ENCODE measurements at places on chromosomes 4 and X.

DNA sequence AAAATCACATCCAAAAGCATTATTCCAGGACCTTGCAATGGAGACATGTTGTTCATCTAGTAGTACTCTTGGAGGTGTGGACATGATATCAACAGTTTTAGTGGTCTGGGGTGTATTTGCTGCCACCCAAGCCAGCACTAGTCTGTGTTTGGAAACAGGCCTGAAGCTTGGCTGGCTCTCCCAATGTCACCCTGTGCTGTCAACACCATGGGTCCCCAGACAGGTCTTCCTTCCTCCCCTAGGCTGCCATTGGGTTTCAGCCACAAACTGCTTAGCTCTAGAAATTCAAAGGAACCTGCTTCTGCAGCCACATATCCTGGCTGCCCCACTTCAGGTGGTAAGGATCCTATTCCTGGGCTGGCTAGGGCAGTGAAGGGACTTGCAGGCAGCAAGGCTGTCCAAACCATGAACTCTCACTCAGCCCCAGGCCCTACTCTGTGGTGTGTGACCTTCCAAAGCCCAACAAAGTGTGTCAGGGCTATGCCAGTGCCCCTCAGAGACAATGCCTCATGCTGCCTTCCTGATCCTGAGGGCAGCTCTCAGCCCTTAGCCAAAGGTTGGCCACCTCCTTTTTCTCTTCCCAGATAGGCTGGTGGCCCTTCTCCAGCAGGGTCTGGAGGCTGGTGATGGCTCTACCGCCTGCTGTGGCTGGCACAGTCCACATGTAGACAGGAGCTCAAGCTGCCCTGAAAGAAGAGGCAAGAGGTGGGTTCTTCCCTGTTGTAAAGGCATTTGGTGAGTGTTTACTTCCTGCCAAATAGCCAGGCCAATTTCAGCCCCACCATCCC, 18.3 kb downstream of the AMER1 start:
- DNase-seq: no peak

DNA sequence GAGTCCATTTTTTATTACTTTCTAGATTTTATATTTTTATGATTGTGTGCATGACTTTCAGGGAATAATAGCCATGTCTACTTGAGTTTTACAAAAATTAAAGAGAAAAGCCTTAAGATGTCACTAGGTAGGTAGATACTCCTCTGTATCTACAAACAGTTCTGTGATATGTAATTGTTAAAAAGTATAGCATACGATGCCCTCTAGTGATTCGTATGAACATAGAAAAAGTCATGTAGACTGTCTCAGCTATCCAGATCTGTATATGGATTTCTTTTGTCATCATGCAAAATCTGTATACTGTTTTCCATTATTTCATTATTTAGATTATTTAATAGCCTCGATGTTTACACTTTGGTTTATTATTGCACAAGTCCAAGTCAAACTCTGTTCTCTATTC, 856.6 kb downstream of the CENPC start:
- no peak for DNase-seq

DNA sequence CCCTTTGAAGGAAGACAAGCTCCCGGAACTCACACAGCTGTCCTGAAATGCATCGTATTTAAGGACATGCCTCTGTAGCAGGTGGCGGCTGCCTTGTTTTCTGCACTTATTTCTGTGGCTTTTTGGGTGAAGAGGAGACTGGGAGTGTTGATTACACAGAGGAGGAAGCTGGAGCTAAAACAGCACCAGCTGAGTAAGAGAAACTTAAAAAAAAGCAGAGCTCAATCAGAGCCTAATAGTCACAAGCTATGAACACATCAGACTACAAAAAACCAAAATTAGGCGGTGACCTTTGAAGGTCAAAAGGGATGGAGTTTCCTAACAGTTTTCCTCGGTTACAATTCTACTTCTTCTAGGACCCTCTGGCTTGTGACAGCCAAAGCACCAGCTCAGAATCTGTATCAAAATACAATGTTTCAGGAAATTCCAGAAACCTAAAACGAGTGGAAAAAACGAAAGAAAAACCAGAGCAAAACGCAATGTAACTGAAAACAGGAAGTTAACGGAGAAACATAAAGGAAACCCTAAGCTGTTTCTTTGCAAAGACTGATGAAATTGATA, 13.5 kb downstream of the PRKX start:
- peak; percentile 6 for DNase-seq

DNA sequence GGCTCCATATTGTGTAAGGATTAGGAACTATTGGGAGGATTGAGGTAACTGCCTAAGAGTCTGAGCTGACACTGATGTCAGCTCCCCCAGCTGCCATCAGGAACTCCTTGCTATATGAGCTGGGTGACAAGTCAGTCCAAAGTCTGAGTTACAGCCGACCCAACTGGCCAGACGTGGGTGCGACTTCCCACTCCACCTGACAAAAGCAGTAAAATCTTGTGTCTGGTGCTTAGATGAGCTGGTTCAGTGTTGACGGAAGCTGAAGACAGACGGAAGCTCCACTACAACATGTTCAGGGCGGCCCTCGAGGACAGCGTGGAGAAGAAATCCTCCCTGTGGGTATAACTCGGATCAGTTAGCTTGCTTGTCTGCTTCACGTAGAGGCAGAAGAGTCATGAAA, 22.8 kb upstream of the NAT8L start:
- no peak for DNase-seq

- no peak for DNase-seq
These were observed 6.3 kb downstream of the GSTCD start for GRCh38 chr4:105714932-105715331.

- DNase-seq: peak; percentile 19
These were observed 75.6 kb upstream of the DYNLT3 start for GRCh38 chrX:37922928-37923327.

GRCh38 chr4:113013751-113014150, 35.7 kb upstream of the ANK2 start:
- no peak for DNase-seq

GRCh38 chr4:172357006-172357540, 543.9 kb downstream of the GALNTL6 start:
- no peak for DNase-seq

DNA sequence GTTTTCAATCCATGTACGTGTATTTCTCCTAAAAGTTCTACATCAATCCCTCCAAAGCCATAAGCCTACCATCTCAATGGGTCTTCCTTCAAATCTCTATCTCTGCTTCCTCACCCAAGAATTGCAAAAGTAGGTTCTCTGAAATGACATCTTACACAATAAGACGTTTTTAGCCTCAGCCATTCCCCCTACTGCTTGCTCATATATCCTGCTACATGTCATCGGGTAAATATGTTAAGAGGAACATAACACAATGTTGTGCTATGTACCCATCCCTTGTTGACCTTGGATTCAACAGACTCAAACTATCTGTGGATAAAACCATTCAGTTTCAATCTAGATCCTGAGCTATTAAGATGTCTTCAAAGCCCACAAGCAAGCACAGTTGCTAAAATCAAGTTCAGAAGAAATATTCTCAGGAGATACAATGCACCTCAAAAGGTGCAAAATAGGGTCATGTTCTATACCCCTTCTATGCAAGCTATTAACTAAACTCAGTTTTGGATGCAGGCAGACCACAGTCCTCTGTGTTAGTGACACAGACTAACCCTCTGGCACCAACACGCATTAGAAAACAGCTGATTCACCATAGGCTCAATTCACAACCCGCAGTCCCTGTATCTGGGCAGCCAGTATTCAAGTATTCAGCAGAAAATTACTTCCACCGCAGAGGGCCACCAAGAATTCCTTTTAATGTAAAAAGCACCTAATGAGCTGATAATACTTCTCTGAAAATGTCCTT, 56.8 kb downstream of the CD99L2 start:
- DNase-seq: peak; percentile 73

- no peak for DNase-seq
These were observed 96.4 kb upstream of the DDIT4L start for GRCh38 chr4:100286636-100287035.

DNA sequence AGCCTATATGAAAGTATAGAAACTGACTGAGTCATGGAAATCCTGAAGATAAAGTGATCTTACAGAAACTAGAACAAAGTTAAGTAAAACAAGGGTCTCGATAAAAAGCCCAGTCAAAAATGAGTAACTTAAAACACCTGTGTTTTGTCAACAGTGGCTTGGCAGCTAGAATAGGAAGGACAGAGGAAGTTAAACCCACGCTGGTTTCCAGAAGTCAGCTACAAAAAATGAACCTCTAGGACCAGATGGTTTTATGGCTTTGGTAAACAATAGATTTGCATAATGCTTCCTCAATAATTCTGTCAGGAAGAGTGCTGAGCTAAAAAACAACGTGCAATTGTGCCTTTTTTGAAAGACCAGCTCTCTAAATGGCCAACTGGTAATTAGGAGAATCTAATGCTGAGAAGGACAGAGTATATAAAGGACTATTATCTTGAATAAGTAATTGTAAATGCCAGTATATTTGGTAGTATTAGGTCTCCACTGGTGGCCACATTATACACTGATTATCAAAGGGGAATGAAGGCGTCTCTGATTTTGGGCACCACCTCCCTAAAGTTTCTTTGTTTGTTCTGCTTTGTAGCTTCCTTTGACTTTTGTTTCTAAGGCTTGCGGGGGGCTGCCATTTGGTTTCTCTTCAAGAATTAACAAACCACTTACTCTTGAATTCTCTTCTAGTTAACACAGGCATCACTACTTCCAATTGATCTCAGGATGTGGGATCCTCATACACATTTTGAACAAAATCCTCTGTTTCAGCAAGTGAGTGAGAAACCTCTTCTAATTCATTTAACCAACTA, 72.2 kb upstream of the PPP3CA start:
- no peak for DNase-seq

DNA sequence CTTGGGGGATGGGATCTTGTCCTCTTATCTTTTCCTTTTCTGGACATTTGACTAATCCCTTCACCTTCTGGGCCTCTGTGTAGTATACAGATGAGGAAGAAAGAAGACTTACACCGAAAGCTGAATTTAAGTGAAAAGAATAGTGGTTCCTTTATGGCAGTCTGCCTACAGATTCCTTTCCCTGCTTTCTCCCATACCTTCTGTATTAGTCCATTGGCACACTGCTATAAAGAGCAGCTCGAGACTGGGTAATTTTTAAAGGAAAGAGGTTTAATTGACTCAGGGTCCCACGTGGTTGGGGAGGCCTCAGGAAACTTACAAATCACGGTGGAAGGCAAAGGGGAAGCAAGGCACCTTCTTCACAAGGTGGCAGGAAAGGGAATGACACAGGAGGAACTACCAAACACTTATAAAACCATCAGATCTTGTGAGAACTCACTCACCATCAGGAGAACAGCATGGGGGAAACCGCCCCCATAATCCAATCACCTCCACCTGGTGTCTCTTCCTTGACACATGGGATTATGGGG, 34.0 kb upstream of the CD38 start:
- DNase-seq: no peak

DNA sequence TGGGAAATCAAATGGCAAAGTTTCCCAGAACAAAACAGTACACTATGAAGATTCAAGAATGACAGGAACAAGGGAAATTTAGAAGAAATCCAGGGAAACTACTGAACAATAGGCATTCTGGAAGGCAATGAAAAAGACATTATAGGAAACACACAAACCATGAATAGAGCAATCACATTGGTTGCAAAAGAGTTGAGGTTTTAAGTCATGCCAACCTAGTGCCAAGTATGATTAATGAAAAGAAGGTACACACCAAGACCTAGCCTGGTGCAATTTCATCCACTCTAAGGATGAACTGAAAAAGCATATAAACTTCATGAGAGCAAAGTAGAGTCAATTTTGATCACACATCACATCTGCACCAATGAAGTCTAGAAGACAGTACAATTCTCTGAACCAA, 326.9 kb downstream of the PDHA2 start:
- DNase-seq: no peak

DNA sequence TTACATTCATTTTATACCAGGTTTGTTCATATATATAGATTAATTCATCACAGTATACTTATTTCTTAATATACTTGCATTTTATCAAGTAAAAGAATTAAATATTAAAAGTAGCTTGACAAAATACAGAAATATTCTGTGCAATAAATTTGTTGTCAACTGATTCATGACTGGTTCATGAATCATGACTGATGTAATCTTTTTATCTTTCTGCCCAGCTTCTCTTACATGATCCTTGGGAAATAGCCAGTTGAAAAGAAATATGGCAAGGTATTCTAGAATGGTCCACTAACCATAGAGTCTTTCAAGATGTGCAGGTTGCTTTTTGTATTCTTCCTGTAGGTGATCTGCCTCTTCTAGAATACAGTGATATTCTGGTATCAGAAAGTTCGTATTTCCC, 4.2 kb upstream of the CCNA2 start:
- DNase-seq: peak; percentile 20

DNA sequence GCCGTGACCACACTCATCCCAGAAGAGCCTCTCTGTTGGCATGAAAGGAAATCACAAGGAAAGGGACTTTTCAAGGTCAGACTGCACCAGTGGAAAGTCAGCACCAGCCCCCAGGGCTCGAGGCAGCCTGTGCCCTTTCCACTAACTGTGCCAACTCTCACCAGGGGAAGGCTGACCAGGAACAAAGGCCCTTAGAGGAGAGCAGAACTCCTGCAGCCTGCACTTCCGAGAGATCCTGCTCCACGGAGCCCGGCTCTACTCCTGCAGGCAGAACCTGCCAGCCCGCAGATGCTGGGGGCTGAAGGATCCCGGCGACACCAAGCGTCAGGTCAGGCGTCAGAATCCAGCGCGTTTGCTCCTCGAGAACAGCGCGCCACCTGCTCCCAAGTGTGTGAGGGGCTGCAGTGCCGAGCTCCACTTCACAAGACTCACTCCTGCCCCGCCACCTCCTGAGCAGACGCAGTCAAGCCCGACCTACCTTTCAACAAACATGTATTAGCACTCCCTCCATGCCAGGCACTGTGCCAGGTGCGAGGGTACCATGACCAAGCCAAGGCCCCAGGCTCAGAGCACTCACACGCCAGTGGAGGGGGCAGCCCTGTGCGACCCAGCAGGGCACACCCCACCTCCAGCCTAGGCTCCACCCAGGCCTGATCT, 13.6 kb upstream of the HELT start:
- DNase-seq: no peak

- no peak for DNase-seq
These were observed 11.3 kb upstream of the CD38 start for GRCh38 chr4:15766821-15767220.

- peak; percentile 4 for DNase-seq
These were observed 177.4 kb downstream of the DCHS2 start for GRCh38 chr4:154314248-154314647.

- peak; percentile 92 for DNase-seq
These were observed 25.3 kb upstream of the S100P start for GRCh38 chr4:6668391-6668790.

- DNase-seq: no peak
These were observed 39.8 kb downstream of the PTTG2 start for GRCh38 chr4:37999965-38000364.

- no peak for DNase-seq
These were observed 52.7 kb downstream of the AMER1 start for GRCh38 chrX:64152857-64153256.

- DNase-seq: peak; percentile 36
These were observed 4.5 kb upstream of the PDGFC start for GRCh38 chr4:156976147-156976546.

- DNase-seq: no peak
These were observed 1300.2 kb downstream of the RAPGEF2 start for GRCh38 chr4:160403081-160403480.

GRCh38 chr4:15378062-15378461, 49.8 kb upstream of the C1QTNF7 start:
- no peak for DNase-seq

Measured in trophoblast cell (in vitro differentiated cells and primary cell).